Glutamatergic neuron (in vitro differentiated cells): ENCODE measurements at places on chromosomes 4 and X. TPM values are rescaled to one million over a fixed set of nuclear protein-coding genes. Genes with fewer than 3 reads are reported as not detected.

- H3K27ac ChIP-seq = no peak overlapping the region
- H3K36me3 ChIP-seq = no peaks in the 10 kb centered on the region
- H3K27me3 ChIP-seq = no peaks in the 10 kb centered on the region
- no peaks in the 10 kb centered on the region for H3K4me1 ChIP-seq
- H3K4me3 ChIP-seq = no peak overlapping the region
Measured at GRCh38 chr4:130689181-130689580, 1593.2 kb downstream of the C4orf33 start.

- no peaks in the 10 kb centered on the region for H3K36me3 ChIP-seq
- no peaks in the 10 kb centered on the region for H3K27me3 ChIP-seq
- no peak overlapping the region for H3K27ac ChIP-seq
- no peak for DNase-seq
Measured at GRCh38 chrX:135698924-135699323, 14.5 kb upstream of the CT45A1 start.

- no peaks in the 10 kb centered on the region for H3K36me3 ChIP-seq
- H3K4me1 ChIP-seq = peaks cover 14% of the 10 kb centered on the region
- H3K27ac ChIP-seq = no peak overlapping the region
- no peak overlapping the region for H3K4me3 ChIP-seq
- peaks cover 2% of the 10 kb centered on the region for H3K27me3 ChIP-seq
Measured at GRCh38 chrX:123263747-123264146, 79.7 kb downstream of the GRIA3 start.

DNA sequence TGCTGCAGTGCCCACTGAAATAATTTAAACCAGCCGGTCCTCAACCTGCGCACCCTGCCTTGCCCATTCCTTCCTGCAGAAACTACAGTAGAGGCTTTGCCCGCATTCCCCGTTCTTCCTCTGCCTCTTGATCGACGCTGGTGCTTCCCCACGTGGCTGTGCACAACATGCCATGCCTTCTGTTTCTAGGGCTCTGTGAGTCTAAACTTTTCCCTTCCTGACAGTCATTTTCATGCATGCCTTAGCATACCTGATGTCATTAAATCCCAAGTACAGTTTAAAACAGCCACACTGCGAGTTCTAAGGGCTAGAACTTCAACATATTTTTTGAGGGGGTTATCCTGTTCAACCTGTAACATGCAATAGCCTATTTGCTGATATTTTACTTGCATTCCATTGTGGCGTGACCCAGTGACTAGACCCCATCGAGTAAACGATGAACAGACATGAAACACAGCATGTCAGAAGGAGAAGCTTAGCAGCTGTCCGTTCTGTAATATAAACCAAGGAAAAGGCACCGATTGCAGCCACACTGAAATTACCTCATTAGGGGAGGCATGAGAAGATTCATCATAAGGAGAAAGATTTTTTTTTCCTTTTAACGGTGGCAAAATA lies 232.5 kb downstream of the ARHGAP10 start:
- H3K4me3 ChIP-seq = no peak overlapping the region
- no peak overlapping the region for H3K27ac ChIP-seq
- peaks cover 3% of the 10 kb centered on the region for H3K27me3 ChIP-seq
- peaks cover 2% of the 10 kb centered on the region for H3K4me1 ChIP-seq
- no peak for DNase-seq

GRCh38 chrX:21167494-21167893 lies 206.7 kb upstream of the CNKSR2 start:
- no peaks in the 10 kb centered on the region for H3K4me1 ChIP-seq
- H3K27ac ChIP-seq = no peak overlapping the region
- no peaks in the 10 kb centered on the region for H3K36me3 ChIP-seq
- H3K4me3 ChIP-seq = no peak overlapping the region

Gene WAS
- total RNA-seq = 2.6 TPM

Gene RIBC1
- total RNA-seq = 0.64 TPM

- no peaks in the 10 kb centered on the region for H3K27me3 ChIP-seq
- no peaks in the 10 kb centered on the region for H3K4me1 ChIP-seq
- H3K27ac ChIP-seq = no peak overlapping the region
- no peak overlapping the region for H3K4me3 ChIP-seq
- DNase-seq = no peak
Measured at GRCh38 chrX:131792356-131792749, 230.7 kb upstream of the STK26 start.

Gene PAGE4
- total RNA-seq = not detected

Gene AMBN
- not detected for total RNA-seq

Gene GATB
- total RNA-seq = 24.5 TPM

Gene PNMA5
- not detected for total RNA-seq

DNA sequence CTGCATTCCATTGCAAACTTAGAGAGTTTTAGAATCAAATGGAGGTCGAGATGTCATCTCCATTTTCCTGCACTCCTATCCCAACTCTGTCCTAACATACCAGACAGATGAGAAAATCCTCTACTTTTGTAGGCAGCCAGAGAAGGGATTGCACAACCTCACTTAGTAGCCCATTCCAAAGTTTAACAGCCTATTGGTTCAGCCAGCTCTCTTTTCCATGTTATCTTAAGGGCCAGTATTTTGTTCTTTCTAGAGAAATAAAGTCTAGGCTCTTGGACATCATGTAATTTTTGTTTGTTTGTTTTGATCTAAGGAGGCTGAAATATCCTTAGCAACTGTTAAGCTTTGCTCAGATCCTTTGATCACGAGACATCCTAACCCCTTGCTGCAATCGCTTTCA lies 173.0 kb downstream of the COX18 start:
- no peak for DNase-seq
- H3K36me3 ChIP-seq = no peaks in the 10 kb centered on the region
- H3K27ac ChIP-seq = no peak overlapping the region
- H3K27me3 ChIP-seq = peaks cover 5% of the 10 kb centered on the region
- H3K4me1 ChIP-seq = peaks cover 20% of the 10 kb centered on the region

Gene ZGRF1
- 18.5 TPM for total RNA-seq

- no peaks in the 10 kb centered on the region for H3K36me3 ChIP-seq
- no peak overlapping the region for H3K4me3 ChIP-seq
- no peak for DNase-seq
- no peak overlapping the region for H3K27ac ChIP-seq
- H3K4me1 ChIP-seq = no peaks in the 10 kb centered on the region
Measured at GRCh38 chrX:78543281-78543680, 115.8 kb downstream of the RTL3 start.

Gene AFM
- total RNA-seq = not detected

Gene MTNR1A
- not detected for total RNA-seq

- peaks cover 1% of the 10 kb centered on the region for H3K27me3 ChIP-seq
- no peaks in the 10 kb centered on the region for H3K36me3 ChIP-seq
- DNase-seq = no peak
- H3K27ac ChIP-seq = no peak overlapping the region
Measured at GRCh38 chr4:66279084-66279483, 608.8 kb upstream of the EPHA5 start.

- no peaks in the 10 kb centered on the region for H3K36me3 ChIP-seq
- H3K27me3 ChIP-seq = peaks cover 1% of the 10 kb centered on the region
- no peak overlapping the region for H3K27ac ChIP-seq
- no peaks in the 10 kb centered on the region for H3K4me1 ChIP-seq
- H3K4me3 ChIP-seq = no peak overlapping the region
- no peak for DNase-seq
Measured at GRCh38 chr4:41967392-41967791, 14.2 kb upstream of the DCAF4L1 start.

GRCh38 chr4:74203467-74203866 lies 45.5 kb downstream of the MTHFD2L start:
- peaks cover 2% of the 10 kb centered on the region for H3K27me3 ChIP-seq
- H3K4me1 ChIP-seq = no peaks in the 10 kb centered on the region
- no peak overlapping the region for H3K27ac ChIP-seq
- no peaks in the 10 kb centered on the region for H3K36me3 ChIP-seq
- no peak for DNase-seq

DNA sequence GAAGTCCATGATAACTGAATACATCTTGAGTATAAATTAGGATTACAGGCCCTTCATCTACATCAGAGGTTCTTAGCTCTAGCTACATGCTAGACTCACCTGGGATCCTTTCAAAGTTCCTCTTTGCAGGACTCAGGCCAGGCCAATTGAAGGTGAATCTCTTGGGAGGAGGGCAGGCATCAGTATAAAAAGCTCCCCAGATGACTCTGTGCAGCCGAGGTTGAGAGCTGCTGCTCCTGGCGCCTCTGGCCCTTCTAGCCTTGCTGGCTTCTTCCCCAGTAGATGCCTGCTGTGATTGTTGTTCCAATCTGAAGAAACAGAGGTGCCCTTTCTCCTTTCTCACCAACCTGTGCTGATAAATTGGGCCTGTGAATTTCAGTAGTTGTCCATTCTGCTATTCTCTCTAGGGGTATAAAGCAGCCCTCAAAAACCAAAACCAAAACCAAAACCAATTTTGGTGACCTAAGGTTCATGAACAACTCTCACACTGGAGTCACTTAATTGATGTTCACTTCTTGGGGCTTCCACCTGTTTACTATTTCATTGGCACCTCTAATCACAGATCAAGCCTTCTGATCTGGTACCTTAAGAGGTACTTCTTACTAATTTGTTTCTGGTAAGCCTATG lies 78.7 kb downstream of the SUPT20HL2 start:
- H3K36me3 ChIP-seq = no peaks in the 10 kb centered on the region
- no peaks in the 10 kb centered on the region for H3K4me1 ChIP-seq
- H3K27me3 ChIP-seq = no peaks in the 10 kb centered on the region

- H3K4me3 ChIP-seq = no peak overlapping the region
- DNase-seq = no peak
- H3K4me1 ChIP-seq = peaks cover 5% of the 10 kb centered on the region
- no peak overlapping the region for H3K27ac ChIP-seq
- no peaks in the 10 kb centered on the region for H3K27me3 ChIP-seq
- peaks cover 4% of the 10 kb centered on the region for H3K36me3 ChIP-seq
Measured at GRCh38 chr4:138055890-138056289, 186.3 kb downstream of the SLC7A11 start.

GRCh38 chrX:40224658-40225057 lies 126.9 kb upstream of the BCOR start:
- H3K27ac ChIP-seq = no peak overlapping the region
- H3K4me3 ChIP-seq = no peak overlapping the region
- no peak for DNase-seq
- H3K36me3 ChIP-seq = no peaks in the 10 kb centered on the region
- H3K4me1 ChIP-seq = no peaks in the 10 kb centered on the region

DNA sequence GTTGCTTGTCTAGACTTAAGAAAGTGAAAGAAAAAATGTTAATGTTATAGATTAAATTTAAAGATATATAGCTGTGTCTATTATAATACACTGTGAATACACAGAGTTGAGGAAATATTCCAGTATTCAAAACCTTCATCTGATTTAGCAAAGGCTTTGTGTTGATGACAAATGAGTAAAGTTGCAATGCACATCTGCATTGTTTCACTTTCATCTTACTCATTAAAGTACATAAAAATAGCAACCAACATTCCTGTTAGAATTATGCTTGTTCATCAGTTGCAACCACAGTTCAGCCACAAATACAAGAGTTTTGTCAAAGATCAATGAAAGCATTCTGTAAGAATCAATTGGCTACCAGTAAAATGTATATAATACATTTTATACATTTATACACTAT lies 346.4 kb upstream of the SLC7A11 start:
- H3K27ac ChIP-seq = no peak overlapping the region
- H3K4me1 ChIP-seq = no peaks in the 10 kb centered on the region
- no peaks in the 10 kb centered on the region for H3K36me3 ChIP-seq

DNA sequence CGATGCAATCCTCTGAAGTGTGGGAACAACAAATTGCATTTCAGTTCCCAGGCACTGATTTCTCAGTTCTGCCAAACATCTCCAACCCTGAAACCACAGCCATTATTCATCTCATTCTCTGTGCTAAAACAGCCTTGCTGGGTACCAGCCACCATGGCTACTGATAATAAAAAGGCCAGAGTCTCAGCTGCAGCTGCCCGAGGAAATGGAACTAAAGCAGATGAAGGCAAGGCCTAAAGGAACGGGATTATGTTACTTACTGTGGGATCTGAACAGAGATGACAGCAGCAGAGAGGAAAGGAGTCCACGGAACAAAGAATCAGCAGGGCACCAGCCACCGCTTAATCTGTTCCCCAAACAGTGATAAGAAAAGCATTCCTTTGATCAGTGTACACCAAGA lies 155.7 kb downstream of the PAPSS1 start:
- peaks cover 5% of the 10 kb centered on the region for H3K4me1 ChIP-seq
- H3K4me3 ChIP-seq = no peak overlapping the region
- peak overlapping the region; percentile 60 for H3K27ac ChIP-seq
- DNase-seq = no peak
